NCI-H146 (cell line): ENCODE measurements at places on chromosomes 1 and 21.

DNA sequence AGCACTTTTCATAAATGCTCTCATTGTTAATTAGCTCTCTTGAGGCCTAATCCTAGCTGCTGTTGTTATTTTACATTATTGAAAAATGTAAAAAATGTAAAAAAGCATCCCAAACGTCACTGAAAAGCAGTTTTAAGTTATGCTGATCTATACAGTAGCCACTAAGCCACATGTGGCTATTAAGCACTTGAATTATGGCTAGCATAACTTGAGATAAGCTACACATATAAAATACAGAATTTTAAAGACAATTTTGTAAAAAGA is 18.4 kb upstream of the DNASE2B start:
- no peak for DNase-seq

- no peak for DNase-seq
Measured at GRCh38 chr1:228850141-228851100, 115.1 kb downstream of the RHOU start.

- DNase-seq = no peak
Measured at GRCh38 chr1:245790441-245790840, 635.7 kb downstream of the KIF26B start.

DNA sequence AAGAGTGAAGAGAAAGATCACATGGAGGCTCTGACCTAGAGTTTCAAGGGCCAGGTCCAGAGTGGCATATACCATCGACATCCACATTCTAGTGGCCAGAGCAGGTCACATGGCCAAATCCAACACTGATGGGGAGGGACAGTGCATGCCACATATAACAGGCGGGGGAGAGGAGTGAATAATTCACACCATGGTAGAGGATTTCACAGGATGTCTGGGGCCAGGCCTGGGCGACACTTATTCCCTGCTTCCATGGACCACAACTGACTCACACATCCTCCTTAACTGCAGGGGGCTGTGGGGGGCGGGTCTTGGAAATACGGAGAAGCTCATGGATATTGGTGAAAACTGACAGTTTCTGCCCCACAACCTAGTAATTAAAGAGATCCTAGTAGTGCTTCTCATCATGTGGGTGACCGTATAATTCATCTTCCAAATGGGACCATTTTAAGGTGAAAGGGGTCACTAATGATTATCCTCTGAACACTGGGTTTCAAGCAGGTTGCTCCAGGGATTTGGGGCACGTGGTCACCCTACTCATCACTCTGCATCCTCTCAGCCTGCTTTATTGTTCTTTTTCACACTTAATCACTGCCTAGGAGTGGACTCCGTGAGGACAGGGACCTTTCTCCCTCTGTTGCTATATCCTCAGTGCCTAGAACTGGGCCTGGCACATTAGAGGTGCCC is 44.0 kb downstream of the IGSF21 start:
- no peak for DNase-seq

DNA sequence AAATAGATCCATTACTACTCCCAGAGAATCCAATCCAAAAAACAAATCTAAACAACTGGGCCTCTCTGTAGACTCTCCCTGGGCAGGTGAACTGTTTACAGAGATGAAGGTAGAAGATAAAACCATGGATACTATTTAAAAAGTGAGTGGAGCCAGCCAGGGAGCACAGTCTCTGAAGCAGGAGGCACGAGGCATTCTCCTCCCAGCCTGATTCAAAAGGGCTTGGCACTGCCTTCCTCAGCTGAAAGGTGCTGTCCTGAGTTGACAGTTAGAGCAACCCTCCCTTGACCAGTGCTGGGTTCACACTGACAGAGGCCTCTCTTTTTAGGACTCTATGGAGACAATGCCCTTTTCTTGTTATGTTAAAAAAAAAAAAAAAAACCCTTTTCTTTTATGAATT is 36.8 kb downstream of the HENMT1 start:
- DNase-seq = no peak

DNA sequence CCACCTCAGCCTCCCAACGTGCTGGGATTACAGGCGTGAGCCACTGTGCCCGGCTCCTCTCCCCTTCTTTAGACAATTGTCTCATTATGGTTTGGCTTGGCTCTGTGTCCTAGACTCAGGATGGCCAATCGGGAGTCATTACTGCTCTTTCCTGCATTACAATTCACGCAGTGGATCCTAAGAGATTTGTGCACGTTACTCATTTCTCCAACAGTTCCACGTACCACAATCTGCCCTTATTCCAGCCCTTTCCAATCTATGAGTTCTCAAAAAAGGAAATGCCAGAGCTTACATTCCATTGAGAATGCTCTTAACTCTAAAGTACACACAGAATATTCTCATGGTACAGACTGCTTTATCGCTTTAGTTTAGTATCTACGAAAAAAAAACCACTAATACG is 357.0 kb downstream of the GPATCH2 start:
- no peak for DNase-seq
